T-helper 17 cell (primary cell): ENCODE measurements at places on chromosomes 16 and 17. TPM values are rescaled to one million over a fixed set of nuclear protein-coding genes. Genes with fewer than 3 reads are reported as not detected.

DNA sequence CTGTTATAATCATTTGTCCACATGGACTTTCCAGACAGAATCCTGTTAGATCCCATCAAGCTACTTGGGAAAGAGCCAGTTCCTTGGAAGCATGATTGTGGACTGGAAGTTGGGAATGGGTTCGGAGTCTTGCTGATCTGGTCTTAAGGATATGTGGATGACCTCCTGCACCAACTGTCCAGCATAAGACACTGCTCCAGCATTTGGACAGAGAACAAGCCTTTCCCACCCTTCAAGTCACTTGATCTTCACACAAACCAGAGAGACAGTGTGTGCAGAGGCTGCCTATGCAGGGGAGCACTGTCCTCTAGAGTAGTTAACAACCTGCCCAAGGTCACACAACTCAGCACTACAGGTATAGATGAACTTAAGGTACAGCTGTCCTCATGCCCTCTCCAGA is 5.8 kb upstream of the MT1B start:
- no peak for DNase-seq

Gene BRIP1
- 1.5 TPM for total RNA-seq

Gene EFCAB13
- total RNA-seq, result 9.2 TPM

Gene MAF
- 130 TPM for total RNA-seq

GRCh38 chr17:17021194-17021863 is 20.9 kb upstream of the MPRIP start:
- no peak for DNase-seq

Gene KRT14
- total RNA-seq, result not detected

- DNase-seq, result no peak
Measured at GRCh38 chr16:62585041-62585545, 548.9 kb upstream of the CDH8 start.

Gene SPATA20
- total RNA-seq, result 16.4 TPM

- DNase-seq, result no peak
Measured at GRCh38 chr16:57999971-58000705, at the start of gene ZNF319. Gene ZNF319 (minus strand): TSS chr16:58000672. CDS start chr16:57998265, 2,407 bp downstream.

Gene EPOP
- 1.1 TPM for total RNA-seq

DNA sequence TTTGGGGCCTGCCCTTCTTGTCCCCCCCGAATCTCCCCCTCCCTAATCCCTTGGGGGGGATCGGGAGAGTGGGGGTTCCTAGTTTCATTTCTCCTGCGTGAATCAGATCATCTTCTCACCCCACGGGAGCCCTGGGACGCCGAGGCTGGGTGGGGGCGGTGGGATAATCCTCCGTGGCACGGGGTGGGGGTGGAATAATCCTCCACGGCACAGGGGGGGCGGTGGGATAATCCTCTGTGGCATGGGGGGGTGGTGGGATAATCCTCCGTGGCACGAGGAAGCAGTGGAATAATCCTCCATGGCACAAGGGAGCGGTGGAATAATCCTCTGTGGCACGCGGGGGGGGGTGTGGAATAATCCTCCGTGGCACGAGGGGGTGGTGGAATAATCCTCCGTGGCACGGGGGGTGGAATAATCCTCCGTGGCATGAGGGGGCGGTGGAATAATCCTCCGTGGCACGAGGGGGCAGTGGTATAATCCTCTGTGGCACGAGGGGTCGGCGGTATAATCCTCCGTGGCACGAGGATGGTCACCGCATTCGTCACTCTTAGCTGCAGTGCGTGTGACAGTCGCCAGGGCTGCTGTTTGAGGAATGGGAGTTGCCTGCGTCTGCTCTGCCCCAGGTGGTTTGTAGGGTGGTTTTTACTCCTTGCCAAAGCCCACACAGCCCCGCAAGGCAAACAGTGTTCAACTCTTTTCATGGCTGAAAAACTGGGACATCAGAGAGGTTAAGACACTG is 156.9 kb downstream of the LAT start:
- DNase-seq, result no peak

- peak; percentile 62 for DNase-seq
Measured at GRCh38 chr17:77441130-77441920, 300.6 kb downstream of the SEC14L1 start.

DNA sequence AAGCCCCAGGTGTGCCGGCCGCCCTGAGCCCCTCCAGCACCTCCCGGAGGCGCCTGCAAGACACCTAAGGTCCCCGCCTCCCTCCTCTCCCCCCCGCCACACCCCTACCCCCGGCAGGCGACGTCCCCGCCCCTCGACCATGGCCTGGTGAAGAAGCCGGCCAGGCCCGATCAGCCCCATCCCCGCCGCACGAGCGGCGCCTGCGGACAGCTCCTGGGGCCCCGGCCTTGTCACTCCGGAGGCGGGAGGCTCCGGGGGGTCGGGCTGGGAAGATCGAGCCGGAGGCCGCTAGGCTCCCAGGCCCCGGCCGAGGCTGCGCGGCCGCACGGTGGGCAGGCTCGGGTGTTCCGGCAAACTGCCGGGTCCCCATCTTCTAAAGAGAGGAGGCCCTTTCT is 405 bp upstream of the ACE start:
- DNase-seq, result peak; percentile 15

Gene KRT32
- not detected for total RNA-seq

- no peak for DNase-seq
Measured at GRCh38 chr16:84678541-84678940, 21.3 kb upstream of the USP10 start.

DNA sequence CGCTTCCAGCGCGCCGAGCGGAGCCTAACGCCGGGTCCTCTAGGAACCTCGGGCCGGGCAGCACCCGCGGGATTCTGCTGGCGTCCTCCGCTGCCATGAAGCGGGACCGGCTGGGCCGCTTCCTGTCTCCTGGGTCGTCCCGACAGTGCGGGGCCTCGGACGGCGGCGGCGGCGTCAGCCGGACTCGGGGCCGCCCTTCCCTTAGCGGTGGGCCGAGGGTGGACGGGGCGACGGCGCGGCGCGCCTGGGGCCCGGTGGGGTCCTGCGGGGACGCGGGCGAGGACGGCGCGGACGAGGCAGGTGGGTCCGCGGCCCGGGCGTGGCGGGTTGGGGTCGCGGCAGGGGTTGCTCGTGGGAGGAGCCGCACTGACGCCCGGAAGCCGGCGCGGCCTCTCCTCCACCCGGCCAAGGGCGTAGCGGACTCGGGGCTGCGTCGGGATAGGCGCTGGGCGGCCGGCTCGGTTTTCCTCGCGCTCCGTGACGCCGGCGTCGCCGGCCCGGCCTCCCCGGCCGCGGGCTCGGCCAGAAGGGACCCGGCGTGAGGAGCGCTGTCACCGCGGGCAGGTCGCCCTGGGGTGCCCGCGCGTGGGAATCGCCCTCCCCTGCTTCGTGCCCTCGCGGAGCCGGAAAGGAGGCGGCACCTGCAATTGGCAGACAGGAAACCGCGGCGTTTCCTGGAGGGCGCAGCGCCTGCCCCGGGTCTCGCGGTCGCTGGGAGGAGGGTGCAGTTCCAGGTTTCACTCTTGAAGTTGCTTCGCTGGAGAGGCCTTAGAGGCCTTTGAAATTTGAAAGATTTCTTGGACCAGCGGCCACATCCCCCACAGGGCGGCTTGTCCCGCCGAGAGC is 432 bp downstream of the ZNF276 start:
- DNase-seq, result peak; percentile 89
